ENCODE measurements at places on chromosomes 3 and 15.

- no peak for DNase-seq
Observed at GRCh38 chr3:33592999-33593398, 125.1 kb downstream of the CLASP2 start.

- no peak for DNase-seq
Observed at GRCh38 chr15:73118055-73118454, 65.8 kb downstream of the NEO1 start.

GRCh38 chr3:159929171-159930141 is 59.2 kb upstream of the IL12A start:
- no peak for DNase-seq

- DNase-seq: no peak
Observed at GRCh38 chr3:124032311-124032880, 40.5 kb upstream of the ROPN1 start.

GRCh38 chr15:85722374-85723152 is 72.2 kb downstream of the KLHL25 start:
- DNase-seq: no peak

- DNase-seq: no peak
Observed at GRCh38 chr15:37586976-37587375, 347.5 kb upstream of the TMCO5A start.

GRCh38 chr3:183731611-183732010 is 34.0 kb downstream of the YEATS2 start:
- no peak for DNase-seq

GRCh38 chr3:194976049-194976451 is 290.4 kb downstream of the FAM43A start:
- DNase-seq: no peak

DNA sequence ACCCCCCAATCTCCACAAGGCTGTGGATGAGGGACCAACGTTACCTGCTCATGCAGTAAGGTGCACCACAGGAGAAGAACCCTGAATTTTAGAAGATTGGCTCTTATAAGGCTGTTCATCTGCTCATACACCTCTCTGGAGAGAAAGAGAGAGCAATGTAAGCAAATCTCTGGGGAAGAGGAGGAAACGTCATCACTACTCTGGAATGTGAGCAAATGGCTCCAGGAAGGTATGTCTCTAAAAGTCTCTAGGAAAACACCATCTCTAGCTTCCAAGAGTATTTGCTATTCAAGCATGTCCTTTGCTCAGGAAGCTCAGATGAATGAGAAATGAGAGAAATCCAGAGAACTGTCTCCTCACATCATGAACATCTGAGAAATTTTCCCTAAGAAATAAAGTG is 235.4 kb downstream of the TBL1XR1 start:
- DNase-seq: no peak

- DNase-seq: no peak
Observed at GRCh38 chr3:55183201-55183600, 255.3 kb upstream of the LRTM1 start.

GRCh38 chr3:116716490-116716889 is 6.9 kb downstream of the TUSC7 start:
- DNase-seq: no peak

DNA sequence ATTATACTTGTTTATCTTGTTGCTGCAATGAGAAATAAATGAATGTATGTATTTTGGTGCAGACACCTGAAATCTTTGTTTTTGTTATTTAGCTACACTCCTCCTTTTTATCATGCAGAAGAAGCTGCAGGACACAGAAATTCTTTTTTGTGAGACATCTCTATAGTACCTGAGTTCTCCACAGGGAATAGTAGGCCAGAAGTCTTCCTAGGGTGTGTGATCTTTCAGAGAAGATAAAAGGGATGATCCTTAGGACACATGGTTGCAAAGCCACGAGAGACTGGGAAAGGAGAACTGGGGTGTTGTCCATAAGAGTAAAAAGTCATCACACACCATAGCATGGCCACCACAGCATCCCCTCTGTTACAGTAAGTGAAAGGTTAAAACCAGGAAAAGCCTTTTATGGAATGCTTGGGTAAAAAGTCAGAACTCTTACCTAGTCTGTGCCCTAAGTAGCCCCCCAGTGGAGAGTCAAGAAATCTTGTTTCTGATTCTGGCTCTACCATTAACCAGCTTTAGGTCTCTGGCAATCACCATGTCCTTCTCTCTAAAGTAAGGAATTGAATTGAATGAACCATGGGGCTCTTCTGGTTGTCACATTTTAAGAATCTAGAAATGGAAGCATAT is 31.9 kb upstream of the ADGRG7 start:
- no peak for DNase-seq

- no peak for DNase-seq
Observed at GRCh38 chr3:116423374-116423773, 21.9 kb downstream of the LSAMP start.

DNA sequence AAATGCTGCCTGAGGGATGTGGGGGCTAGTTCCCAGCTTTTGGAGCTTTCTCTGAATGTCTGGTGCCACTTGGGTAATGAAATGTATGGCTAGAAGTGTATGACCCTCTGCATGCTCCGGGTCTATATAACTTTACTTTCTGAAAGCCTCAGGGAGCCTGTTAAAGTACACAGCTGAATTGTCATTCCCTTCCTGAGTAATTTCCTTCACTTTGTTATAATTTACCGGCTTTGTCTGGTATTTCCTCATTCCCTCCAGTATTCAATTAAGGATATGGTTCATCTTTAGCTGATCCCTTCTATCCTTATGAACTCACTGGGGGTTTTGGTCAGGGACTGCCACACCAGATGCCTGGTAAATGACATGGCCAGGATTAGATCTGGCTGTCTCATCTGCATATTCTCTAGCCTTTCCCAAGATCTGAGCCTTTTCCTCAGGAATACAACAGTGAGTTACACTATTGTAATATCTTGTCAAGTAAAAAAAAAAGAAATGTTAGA is 620.3 kb downstream of the ZPLD1 start:
- DNase-seq: no peak

Data from T follicular helper cell (primary cell).